AG09309 (cell line): ENCODE measurements at places on chromosomes 5 and 9.

DNA sequence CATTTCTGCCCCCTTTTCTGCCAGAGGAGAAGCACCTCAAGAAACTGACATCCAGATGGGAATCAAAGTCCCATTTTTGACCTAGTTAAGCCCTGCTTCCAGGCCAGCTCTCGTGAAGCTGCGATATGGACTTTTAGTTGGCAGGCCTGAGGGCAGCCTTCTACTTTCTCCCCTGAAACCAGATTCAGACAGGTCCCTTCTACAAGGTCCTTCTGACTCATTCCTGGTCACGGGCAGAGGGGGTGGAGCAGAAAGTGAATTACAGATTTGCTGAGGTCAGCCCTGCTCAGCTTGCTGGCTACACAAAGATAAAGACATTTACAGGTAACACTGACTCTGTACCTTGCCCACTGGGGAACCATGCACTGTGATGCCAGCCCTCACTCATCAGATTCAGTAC lies 52.8 kb upstream of the TUT7 start:
- DNase-seq = no peak

DNA sequence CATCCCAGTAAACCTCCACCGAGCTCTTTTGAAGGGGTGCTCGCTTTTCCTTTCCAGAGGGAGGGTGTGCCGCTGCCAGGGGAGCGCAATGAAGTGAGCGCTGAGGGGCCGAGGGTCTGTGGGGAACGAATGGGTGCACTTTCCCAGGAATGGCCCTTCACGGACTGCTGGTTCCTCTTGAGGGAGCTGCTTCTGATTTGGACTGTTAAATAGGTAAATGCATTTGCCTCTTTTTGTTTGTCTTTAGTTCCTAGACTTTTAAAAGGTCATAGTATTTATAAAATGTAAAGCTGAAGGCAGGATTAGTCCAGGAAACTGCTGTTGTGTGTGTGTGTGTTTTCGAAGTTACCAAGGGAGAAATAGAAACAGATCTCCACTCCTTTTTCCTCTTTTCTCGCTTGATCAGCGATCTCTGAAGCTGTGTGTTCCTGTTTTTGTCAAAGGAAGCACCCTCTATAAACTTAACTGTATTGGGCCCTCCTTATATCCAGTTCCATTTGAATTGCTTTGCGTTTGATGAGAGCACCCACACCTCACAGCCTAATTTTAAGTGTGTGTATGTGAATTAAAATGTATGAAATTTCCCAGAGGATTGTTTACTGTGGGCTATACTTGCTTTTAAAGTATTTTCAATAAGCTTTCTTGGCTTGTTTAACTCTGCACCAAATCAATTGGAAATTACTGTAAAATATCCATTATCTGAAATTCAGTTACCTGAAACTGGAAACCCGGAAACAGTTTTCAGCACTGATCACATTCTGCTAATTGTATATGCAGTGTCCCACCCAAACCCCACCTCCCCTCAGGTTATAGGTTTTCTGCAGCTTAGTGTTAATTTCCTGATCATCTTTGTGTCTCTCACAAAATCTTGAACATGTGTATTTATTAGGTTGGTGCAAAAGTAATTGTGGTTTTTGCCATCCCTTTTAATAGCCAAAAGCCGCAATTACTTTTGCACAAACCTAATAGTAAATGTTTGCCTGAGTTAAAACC lies 966 bp downstream of the SNX2 start:
- no peak for DNase-seq

DNA sequence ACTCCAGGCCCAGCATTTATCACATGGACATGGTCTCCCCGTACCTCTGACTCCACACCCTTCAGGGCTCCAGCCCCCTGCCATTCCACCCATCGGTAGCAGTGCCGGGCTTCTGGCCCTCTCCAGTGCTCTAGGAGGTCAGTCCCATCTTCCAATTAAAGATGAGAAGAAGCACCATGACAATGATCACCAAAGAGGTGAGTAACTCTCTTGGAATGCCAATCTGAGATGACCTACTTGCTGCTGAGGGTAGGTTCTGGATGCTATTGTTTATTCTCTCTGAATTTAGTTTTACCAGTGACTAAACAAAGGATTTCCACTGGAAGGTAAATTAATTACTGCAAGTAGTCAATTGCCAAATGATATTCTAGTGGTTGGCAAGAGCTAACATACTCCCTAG lies 80.8 kb downstream of the TLE4 start:
- no peak for DNase-seq

- DNase-seq = no peak
Observed at GRCh38 chr5:159001247-159001646, 98.5 kb downstream of the EBF1 start.

DNA sequence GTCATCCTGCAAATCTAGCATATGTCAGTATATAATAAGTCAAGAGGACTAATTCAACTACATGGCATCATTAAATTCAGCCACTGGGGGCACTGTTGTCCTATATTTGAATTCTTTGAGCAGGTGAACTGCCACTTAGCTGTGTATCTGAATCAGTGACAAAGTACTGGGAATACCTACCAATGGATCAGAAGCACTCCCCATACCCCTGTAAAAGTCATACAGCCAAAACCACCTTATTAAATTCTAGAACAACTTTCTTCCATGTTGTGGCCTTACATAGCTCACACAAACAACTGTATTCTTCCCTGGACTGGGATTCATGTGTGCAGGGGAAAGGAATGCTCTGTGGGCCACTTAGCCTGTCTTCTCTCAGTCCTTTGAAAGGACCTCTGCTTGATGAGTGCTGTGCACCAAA lies 57.4 kb upstream of the PLPP6 start:
- no peak for DNase-seq
